ENCODE measurements at places on chromosomes 12 and 14.

DNA sequence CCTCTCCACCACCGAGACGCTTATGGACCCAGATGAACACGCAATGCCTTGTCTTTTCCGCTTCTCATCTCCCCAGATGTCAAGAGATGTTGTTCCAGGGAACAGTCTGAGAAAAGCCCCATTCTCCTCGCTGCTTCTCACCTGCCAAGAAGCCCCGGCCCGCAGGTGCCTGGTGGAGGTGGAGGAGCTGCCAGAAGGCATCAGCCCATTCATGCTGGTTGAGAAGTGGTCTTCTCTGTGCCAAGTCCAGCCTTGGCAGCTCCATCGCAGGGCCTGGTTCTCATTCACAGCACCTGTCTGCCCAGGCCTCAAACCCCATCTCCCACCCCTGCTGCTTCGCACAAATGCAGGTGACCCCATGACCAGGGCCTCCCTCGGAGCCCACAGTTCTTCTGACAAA is 42.3 kb upstream of the TMEM263 start:
- no peak for DNase-seq

GRCh38 chr14:21915826-21916225 is 242.2 kb upstream of the OR4E1 start:
- no peak for DNase-seq

DNA sequence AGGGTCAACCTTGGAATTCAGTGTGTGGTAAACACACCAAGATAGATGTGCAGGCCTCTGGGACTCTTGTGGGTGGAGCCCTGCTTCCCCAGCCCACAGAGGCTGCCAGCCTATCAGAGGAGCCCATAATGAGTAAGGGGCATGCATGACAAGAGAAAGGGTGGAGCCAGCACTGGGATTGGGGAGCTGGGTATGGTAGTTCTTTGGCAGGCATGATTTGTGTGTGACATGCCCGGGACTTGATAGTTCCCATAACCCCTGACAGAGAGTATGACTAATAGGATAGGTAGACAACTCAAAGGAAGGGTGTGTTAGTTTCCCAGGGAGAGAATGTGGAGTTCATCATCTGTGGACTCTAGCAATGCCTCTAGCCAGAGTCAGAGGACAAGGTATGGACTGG is 143.0 kb downstream of the EMP1 start:
- no peak for DNase-seq

- no peak for DNase-seq
Observed at GRCh38 chr12:109016016-109016415, 4.9 kb downstream of the SVOP start.

DNA sequence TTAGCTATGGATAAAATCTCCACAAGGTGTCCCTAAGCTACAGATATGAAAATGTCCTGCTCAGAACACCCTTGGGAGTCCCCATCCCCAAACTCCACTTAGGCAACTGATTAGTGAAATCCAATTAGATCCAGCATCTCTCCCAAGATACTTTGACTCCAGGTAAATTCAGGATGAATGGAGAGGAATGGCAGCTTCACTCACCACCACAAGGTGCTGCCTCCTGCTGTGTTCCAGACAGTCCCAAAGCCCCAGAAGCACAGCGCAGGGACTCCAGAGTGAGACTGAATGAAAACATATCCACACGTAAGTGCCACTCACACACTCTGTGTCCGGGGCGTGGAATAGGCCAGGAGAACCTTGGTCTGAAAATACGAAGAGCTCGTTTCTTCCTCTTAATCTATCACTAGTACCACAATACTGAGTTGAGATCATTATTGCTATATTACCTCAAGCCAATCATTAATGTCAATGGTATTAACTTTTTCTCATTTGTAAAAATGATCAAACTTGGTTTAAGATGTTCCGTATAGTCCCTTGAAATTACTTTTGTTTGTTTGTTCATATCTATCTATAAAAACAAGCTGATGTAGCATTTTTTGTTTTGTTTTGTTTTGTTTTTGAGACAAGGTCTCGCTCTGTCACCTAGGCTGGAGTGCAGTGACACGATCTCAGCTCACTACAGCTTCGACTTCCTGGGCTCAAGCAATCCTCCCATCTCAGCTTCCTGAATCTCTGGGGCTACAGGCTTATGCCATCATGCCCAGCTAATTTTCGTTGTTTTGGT is 70.0 kb upstream of the BICD1 start:
- DNase-seq = no peak

DNA sequence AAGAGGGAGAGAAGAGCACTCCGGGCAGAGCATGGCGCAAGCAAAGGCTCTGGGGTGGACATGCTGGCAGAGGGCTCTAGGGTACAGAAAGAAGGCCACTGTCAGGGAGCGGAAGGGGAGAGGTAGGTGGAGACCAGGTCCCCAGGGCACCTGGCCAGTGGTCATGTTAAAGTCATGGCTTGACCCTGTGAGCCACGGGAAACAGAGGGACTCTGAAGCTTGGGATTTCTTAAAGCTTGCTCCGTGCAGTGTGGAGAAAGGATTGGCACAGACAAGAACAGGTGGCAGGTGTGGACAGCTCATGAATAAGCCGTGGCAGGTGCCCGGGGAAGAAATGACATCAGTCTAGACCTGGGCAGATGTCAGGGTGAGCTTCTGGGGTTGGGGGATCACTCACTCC is 413.8 kb downstream of the BCL11B start:
- no peak for DNase-seq

- no peak for DNase-seq
Observed at GRCh38 chr12:180445-180844, 33.5 kb downstream of the SLC6A12 start.
